ENCODE measurements at places on chromosomes 6 and 20.

DNA sequence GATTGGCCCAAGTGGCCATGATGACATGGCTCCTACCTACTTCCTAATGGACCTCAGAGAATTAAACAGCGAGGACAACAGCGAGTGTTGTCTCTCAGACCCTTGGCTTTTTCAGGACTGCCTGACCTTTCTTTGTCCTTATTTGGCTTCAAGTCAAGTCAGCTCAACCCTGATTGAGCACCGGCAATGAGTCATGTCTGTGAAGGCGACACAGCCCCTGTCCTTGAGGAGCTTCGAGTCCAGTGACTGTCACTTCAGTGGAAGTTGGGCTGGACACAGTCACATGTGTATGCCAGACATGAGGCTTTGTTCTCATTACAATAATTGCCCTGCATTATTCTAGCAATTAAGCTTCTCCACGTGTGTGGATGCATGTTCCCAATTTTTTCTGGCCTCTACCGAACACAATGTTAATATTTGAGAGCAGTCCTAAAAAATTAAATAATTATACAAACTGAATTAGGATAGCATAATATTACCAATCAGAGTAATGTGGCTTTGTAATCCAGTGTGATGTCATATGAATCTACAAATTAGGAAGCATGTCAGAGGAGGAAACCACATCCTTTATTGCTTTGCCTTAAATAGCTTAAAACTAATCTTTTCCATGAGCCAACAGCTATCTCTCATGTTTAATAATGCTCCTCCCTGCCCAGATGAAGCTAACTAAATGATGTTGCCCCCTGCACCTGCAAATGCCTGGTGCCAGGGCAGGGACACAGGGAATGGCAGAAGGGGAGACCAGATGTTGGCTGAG is 178.6 kb downstream of the CDH26 start:
- DNase-seq: no peak

- no peak for DNase-seq
Observed at GRCh38 chr20:57922706-57923105, 212.9 kb upstream of the PMEPA1 start.

DNA sequence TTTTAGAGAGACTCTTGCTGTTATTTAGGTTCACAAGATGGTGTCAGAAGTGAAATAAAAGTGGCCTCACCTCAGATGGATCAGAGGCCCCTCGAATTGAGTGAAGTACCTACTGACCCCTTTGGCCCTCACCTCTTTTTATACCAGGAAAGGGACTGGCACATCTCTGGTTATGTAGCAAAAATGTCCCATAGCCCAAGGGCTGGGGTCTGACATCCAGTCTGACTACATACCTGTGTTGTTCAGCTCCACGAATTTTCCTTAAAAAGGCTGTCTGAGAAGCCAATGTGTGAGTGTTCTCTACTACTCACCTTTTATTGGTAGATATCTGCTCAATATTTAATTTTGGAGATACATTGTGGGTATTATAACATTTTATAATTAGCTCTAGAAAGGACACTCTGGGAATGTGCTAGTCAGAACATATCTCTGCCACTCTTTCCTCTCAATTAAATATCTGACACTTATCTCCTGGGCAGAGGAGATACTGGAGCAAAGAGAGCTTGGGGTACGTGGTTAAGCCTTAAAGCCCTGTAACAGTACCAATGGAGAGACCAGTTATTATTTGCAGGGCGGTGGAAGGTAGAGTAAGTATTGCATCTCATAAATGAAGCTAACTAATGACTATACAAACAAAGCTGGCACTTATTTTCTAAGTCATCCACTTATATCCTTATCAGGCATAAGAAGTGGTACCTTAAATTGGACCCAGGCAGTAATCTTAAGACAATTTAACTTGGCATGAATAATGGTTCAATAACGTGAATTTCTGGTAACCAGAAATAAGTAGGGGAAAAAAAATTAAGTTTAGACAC is 20.0 kb upstream of the IL22RA2 start:
- no peak for DNase-seq

DNA sequence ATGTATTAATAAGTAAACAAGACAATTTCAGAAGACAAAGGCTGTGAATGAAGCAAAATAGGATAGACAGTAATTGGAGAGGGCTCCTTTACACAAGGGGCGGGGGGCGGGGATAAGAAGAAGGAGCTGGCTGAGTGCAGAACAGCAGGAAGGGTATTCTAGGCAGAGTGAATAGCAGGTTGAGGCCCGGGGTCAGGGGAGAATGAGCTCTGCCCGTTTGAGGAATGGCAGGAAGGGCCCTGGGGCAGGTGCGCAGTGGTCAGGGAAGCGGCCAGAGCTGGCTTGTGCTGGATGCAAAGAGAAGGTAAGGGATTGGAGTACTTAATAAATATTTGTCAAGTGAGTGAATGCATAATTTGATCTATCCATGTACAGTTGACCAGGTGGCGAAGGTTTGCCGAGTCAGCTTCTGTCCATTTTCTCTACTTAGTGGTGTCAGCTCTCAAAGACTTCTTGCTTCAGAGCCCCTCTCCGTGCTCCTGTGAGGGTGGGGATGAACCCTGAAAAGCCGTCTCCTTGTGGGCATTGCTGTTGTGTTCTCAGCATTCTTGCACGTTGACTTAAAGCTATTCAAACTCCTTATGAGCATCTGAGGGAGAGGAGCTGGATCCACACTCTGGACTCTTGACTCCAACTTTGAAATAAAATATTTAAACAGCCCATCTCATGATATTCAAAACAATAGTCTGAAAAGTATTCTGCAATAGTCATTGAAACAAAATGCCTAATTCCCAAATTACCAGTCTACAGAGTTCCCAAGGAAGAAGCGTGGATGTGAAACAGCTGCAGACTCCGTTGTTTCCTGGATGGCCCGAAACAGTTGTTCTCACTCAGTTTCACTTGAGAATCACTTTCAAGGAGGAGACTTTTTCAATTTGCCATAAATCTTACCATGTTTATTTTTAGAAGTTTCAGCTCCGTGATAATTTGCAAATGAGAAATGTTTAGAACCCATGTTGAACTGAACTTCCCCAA is 105.1 kb downstream of the EDN3 start:
- DNase-seq: no peak

GRCh38 chr6:37840940-37841300 is 21.4 kb downstream of the ZFAND3 start:
- DNase-seq: no peak

DNA sequence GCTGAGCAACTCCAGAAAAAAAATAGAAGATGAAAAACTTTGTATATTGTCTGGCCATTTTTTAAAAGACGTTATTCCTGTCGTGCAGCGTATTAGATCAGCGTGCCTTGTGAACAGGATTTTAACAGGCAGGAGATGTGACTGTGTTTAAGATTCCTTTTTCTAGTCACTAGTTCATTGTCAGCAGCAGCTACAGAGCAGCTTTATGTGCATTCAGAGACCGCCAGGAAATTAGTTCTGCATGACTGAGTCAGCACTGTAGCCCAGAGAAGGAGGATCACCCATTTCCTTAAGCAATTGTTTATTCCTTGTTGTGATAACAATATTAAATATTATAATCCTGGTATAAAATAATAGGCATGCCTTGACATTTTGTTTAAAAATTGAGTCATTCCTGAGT is 75.4 kb upstream of the ADGRB3 start:
- no peak for DNase-seq

GRCh38 chr6:155398221-155398620 is 57.4 kb downstream of the NOX3 start:
- no peak for DNase-seq
